ENCODE measurements at places on chromosomes 7 and 10. TPM values are rescaled to one million over a fixed set of nuclear protein-coding genes. Genes with fewer than 3 reads are reported as not detected.
A peak's percentile ranks its signal among the peaks of the same experiment; 100 is the strongest.

DNA sequence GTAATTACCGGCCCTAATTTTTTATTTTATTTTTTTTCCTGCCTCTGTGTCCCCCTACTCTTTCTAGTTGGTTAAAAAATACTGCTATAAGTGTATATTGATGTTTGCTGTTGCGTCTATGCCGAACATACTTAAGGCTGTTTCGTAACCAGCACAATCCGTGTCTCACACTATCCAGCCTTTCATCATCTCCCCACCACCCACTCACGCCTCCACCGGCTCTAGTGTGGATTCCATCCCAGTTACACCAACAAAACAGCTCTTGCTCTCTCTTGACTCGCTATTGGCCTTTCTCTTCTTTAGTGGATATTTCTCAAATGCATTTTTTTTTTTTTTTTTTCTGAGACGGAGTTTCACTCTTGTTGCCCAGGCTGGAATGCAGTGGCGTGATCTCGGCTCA lies 70.1 kb upstream of the CAMK1D start:
- no peak overlapping the region for H3K27ac ChIP-seq
- no peaks in the 10 kb centered on the region for H3K27me3 ChIP-seq
- no peak for DNase-seq

- H3K4me3 ChIP-seq: no peak overlapping the region
- no peak overlapping the region for H3K27ac ChIP-seq
- no peaks in the 10 kb centered on the region for H3K4me1 ChIP-seq
- DNase-seq: no peak
These were observed 6.7 kb downstream of the AOAH start for GRCh38 chr7:36717586-36717985.

DNA sequence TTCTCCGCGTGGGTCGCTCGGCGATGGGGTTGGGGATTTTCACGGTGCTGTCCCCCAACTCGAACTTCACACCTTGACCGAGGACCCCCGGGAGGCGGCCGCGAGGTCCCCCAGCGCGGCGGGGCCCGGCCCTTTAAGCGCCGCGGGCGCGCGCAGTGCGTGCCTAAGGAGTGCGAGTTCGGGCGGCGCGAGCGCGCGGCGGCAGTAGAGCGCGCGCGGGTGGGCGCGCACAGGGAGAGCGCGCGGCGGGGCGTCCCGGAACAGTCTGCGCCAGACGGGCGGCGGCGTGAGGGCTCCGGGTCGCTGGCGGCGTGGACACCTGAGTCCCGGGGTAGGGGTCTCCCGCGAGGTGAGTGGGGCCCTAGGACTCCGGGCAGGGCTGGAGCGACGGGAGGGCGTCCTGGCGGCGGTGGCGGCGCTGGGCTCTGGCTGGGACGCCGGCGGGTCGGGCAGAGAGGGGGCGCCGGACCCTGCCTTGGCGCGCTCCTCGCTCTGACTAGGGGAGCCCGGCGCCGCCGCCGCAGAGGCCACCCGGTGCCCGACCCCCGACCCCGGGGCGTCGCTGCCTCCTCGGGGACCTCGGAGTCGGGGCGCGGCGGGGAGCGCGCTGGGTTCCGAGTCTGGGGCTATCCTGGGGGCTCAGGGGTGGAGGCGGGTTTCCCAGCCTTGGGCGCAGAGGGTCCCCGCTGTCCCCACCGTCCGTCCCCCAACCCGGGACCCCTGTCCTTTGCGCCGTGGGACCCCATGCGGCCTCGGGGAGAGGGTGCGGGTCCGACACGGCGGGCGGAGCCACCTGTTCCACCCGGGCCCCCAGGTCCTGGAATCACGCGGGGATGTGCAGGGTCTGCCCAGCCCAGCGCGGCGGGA lies at the start of gene PROSER2:
TSS of gene PROSER2 (plus strand) at position 235 of the 867 bp plus-strand sequence. CDS start 28,722 bp downstream, outside the sequence.
- DNase-seq: peak; percentile 46
- H3K27ac ChIP-seq: no peak within 1 kb of the TSS
- H3K4me1 ChIP-seq: no peaks in the 10 kb centered on the region
- peaks cover 13% of the 10 kb centered on the region for H3K36me3 ChIP-seq
- peak within 1 kb of the TSS; percentile 85 for H3K4me3 ChIP-seq
- peaks cover 2% of the 10 kb centered on the region for H3K27me3 ChIP-seq

The KEL gene
- 0.64 TPM for total RNA-seq

The HPSE2 gene
- total RNA-seq: not detected

The PHKG1 gene
- total RNA-seq: not detected

Data from glutamatergic neuron (in vitro differentiated cells).